ENCODE measurements at places on chromosomes 4 and X.

DNA sequence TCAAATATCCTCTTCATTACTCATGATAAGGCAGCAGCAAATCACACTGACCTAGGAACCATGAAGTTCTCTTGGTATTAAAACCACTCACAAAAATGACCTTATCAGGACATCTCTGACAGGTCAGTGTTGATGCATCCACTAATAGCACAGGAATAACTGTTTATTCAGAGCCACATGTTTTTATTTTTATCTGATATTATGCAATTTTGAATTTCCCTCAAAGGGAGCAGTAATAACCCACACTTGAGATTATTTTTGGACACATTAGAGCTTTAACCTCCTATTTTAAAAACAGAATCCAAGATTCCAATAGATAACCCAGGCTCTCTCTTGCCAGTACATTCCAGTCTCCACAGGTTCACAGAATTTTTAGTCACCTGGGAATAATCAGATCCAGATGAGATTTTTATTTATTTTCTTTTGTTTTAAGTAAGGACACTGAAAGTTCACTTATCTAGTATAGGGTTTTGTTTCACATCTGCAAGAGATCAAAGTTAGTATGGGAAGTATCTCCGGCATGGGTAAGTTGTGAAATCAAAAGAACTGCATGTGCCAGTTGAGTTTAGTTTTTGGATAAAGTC lies 36.3 kb upstream of the MYOZ2 start:
- no peak for DNase-seq

DNA sequence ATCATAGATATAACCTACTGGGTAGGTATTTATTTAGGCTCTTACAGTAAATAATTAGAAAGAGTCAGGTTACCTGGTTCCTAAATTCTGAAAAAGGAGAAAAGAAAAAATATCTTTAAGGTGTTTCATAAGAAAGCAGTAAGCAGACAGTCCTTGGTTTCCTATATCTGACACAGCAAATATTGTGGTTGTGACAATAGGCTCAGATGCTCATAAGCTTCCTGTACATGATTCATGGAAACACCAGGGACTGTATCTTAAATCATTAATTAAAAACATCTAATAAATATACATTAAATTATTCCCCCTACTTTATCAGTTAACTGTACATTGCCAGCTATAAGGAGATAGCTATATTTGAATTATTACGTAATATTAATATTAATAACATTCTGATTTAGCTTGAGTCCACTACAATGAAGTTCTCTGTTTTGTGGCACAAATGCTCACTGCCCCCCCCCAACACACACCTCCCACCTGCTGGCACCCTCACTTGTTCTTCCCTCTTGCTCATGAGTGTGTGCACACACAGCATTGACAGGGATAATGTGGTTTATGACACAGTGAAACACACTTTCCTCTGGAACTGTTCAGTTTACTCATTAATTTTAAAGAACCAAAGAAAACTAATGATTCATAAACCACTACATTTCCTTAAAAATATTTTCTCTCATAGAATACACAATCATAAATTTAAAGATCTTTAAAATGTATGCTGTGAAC lies 187.4 kb downstream of the NR3C2 start:
- no peak for DNase-seq

DNA sequence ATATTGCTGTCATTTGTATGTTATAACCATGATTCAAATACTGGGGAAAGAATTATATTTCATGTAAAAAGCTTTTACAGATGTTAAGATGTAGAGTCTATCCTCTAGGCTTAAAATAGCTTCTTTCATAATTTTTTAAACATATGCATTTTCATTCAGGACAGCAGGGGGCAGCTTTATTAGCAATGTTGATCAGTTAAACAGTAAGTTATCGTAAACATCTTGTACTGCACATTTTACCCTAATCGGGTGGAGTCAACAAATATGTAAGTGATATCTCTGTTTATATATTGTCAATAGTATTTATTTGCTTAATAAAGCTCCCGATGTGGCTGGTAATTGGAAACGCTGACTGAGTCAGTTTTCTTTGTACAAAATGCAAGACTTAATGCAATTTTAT lies 142.5 kb upstream of the MED14 start:
- DNase-seq: no peak

DNA sequence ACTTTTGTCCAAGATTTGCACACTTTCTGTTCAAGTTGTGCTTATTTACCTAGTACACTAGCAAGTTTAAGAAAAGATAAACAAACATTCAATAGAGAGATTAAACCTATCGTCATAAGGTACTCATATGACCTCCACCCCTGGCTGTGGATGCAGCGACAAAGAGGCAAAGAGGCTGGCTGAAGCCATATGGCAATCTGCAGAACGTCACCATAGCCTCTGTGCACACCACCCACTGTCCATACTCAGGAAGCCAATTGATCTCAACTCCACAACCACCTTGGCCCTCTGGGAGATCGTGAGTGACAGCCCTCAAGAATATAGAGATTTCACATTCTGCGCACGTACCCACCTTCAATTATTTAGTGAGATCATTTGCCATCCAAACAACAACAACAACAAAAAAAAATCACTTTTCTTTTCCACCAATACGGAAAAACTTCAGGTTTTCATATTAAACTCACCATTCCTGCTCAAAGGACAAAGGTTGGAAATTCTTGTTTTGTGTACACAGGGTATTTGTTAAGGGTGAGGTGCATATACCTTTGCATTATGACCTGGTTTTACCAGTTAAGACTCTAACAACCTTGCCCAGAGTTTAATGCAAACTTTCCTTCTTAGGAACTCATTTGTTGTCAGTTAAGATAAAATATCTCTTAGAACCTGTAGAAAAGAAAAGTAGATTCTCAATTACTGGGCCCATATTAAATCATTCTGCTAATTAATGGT lies 243.0 kb upstream of the FSTL5 start:
- no peak for DNase-seq

GRCh38 chrX:75131973-75132627 lies 24.0 kb downstream of the ABCB7 start:
- DNase-seq: no peak

- DNase-seq: no peak
These were observed 29.6 kb downstream of the TRIM2 start for GRCh38 chr4:153233761-153234371.

GRCh38 chrX:70089604-70090297 lies 27.5 kb downstream of the OTUD6A start:
- no peak for DNase-seq

GRCh38 chr4:4443821-4444220 lies 56.9 kb downstream of the NSG1 start:
- DNase-seq: no peak

DNA sequence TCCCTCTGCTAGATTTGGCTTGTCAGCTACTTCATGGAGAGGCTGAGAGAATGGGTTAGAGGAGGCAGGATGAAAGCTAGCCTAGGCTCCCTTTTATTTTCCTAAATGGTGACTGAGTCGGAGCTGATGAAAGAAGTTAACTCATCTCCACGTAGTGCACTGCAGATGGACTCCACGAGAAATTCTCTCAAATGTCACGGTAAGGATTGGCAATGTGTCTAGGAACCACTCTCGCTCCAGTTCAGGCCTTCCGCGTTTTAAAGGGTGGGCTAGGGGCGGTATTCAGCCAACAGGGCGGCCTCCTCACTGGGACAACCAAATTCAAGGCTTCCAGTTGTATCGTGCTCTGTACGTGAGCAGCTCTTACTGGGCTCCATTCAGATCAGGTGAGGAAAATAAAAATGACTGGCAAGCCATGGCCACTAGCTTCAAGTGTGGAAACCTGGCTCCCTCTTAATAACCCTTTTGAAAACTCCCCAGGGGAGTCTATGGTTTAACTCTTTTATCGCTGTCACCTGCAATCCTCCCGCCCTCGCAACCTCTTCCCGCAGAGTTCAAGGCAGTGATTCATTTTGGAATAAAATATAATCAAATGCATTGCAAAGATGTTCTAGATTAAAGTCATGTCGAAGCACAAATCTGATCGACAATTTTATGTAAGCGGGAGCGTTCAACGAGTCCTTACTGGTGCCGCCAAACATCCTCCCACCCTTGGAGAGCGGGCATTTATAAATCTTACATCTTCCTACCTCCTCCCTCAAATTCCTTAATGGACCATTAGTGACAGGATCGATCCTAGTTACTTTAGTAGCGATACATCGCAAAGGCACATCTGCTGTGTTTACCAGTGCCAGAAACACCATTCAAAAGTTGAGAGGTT lies 1.2 kb downstream of the SPOCK3 start:
- DNase-seq: peak; percentile 16

- no peak for DNase-seq
These were observed 711.8 kb upstream of the FAM241A start for GRCh38 chr4:111433441-111433840.

DNA sequence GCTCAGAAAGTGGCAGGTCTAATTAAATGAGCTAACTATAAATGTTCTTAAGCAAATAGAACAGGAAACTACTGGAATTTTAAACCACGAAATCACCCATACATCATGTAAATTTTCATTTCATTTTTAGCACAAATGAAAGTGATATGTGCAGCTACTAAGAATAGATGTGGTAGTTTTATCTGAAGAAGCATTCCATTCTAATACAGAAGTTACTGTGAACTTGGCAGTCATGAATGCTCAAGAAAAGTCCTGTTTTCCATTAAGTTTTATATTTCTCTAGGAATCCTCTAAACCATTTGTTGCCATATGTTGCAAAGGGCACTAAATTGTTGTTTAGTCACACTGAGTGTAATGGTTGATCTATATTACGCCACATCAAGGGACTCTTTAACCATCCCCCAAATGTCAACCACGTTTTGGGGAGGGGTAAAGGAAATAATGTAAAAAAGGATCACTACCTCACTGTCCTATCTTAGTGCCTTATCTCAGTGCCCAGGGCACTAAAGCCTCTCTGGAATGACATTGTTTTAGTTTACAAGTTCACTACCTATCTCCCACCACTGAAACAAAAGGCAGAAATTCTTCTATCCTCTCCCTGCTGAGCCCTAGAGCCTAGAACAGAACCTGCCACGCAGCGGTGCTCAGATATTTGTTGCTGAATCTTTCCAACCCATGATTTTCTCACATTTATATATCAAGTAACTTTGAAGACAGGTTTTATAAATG lies 118.0 kb downstream of the SHISA3 start:
- DNase-seq: no peak

GRCh38 chrX:71666240-71667223 lies 814 bp upstream of the LOC101059915 start:
- DNase-seq: no peak

GRCh38 chrX:65576160-65576559 lies 41.6 kb upstream of the LAS1L start:
- no peak for DNase-seq

- DNase-seq: peak; percentile 39
These were observed 26.8 kb downstream of the MGST2 start for GRCh38 chr4:139692309-139693012.
